ENCODE measurements at places on chromosomes 3 and 15.

- DNase-seq, result no peak
These were observed 310.6 kb downstream of the CACNA2D3 start for GRCh38 chr3:54432975-54433374.

DNA sequence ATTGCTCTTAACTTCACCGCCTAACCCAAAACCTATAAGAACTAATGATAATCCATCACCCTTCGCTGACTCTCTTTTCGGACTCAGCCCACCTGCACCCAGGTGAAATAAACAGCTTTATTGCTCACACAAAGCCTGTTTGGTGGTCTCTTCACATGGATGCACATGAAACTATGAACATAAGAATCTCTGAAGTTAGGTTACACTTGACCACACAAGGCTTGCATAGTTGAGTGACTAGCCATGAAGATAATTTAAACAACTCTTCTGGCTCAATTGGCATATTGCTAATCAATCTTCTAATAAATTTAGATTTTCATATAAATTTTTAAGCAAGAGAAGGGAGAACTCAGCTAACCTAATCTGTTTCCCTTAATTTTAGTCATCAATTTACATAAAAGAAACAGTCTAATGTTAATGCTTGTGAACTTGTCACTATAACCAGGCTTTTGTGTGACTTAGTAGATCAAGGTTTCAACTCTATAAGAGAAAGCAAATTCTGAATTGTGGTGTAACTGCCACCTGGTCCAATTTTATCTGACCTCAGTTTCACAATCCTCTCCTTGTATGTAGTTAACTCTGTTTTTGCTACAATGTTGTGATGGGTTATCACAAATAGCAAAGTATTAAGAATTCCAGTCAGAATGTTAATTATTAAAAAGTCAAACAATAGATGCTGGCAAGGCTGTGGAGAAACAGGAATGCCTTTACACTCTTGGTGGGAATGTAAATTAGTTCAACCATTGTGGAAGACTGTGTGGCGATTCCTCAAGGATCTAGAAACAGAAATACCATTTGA is 82.0 kb downstream of the HHLA2 start:
- DNase-seq, result no peak

DNA sequence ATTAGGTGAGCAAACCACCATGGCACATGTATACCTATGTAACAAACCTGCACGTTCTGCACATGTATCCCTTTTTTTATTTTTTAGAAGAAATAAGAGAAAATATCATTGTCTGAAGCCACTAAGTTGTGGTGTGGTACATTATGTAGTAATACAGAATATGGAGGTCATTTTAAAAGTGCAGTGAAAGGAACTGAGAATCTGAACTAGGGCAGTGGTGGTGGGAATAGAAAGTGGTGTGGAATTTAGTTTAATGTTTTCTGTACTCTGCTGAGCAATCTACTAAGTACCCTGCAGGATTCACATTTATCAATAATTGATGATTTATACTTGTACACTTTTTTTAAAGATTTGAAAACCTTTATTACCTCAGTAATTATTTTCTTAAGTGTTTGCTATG is 283.5 kb downstream of the CHL1 start:
- no peak for DNase-seq

DNA sequence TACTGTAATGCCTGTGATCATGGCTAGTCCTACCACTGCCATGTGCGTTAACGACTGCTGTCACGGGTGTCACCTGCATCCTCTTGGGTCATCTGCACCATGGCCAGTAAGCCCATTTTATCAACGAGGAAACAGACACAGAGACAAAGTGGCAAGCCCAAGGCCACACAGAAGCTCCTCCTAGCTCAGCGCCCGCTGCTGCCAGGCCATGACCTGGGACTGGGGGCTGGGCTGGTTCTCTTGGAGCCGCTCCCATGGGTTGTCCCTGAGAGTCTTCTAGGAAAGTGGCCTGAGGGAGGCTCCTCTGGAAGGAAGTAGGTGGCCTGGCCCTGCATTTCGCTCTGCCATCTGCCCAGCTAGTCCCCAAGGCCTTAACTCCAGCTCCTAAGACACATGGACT is 4.9 kb downstream of the DUSP7 start:
- DNase-seq, result no peak

DNA sequence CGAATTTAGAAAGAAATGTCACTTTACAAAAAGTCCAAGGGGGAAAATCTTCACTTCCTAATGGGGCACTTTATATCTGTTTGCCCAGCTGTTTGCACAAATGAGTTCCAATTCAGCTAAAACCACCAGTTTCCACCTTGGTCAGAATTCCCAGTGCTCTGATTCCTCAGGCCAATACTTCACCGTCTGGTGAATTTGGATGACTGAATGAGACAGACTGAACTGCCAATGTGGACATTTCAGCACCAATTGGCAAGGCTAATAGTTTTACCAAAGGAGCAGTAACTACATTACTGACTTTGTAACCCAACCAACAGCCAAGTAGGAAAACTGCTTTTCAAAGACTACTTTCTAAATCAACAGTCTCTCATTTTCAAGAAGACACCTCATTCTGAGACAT is 51.8 kb downstream of the ABI3BP start:
- no peak for DNase-seq

- DNase-seq, result no peak
These were observed 4.6 kb downstream of the TLE3 start for GRCh38 chr15:70093070-70093469.

DNA sequence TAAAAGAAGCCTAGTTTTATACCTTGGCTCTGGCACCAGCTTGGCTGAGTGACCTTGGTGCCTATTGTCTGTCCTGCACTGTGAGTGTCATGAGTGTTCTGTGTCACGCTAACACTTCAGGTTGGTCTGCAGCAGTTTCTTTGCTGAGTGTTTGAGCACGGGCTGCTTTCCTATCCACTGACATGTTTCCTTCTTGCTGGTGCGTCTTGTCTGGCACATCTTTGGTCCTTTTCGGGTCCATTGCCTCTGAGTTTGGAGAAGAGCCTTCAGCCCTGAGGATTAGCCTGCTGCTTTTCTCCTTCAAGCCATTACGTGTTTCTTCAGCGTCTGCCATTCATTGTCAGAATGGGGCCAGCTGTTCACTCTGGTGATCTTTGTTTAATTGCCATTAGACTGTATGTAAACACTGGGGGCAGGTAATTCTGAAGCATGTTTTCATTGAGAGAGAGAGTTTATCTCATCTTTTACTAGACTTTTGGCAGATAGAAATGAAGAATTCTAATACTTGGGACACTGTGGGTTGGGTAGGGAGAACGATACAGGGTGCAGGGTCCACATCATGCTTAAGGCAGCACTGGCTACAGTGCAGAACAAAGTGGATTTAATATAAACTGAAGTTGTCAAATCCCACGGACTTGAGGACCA is 55.5 kb downstream of the LRRC28 start:
- no peak for DNase-seq

DNA sequence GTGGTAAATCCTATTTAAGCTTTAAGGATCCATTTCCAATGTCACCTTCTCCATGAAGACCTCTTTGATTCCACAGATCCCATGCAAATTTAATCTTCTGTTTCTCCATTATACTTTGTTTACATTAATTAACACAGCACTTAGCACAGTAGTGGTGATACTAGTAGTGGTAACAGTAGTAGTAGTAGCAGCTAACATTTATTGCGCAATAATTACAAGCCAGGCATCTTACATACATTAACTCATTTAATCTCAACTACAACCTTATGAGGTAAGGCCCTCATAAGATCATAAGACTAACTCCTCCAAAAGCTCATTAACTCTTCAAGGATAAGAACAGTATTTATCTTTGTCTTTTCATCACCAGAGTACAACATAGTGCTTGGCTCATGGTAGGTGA is 54.8 kb upstream of the FSIP1 start:
- no peak for DNase-seq

DNA sequence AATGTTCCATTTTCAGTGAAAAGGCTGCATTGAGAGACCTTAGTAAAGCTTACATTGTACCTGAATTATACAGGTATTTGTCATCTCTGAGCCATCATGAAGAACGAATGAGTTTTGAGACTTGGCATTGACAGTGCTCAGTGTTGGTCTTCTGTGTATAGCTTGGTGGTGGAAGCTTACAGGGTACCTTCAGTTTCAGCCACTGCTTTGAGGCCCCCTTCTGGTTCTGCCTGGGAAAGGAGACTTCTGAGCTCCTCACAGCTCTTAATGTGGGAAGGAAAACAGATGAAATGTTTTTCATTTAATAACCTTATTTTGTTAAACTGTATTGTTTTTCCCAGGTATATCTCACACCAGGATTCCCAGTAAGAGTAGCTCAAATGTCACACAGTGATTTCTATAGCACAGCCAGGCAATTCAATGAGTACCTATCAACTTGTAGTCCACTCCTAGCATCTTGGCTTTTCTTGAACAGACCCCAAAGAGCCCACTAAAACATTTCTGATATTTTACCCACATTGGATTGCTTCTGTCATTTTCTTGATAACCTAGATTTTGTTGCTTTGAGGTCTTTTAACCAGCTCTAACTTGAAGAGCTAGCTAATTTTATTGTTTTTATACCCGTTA is 5.6 kb downstream of the SERPINI1 start:
- peak; percentile 28 for DNase-seq

DNA sequence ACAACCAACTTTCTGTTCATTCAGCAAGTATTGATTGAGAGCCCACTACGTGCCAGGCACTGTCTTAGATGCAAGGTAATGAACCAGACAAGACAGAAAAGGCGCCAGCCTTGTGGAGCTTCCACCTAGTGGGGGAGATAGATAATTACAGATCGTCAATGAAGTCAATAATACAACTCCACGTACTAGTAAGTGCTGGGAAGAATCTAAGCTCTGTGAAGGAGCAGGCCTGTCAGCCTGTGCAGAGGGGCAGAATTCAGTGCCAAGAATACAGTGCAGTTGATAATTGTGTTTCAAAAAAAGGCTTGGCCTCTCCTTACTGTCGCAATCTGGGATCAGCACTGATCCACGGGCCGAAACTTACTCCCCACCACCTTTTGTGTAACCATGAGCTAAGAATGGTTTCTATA is 186.3 kb downstream of the FEZF2 start:
- peak; percentile 37 for DNase-seq

- peak; percentile 87 for DNase-seq
These were observed 139.5 kb downstream of the ADAMTS9 start for GRCh38 chr3:64548200-64548889.

DNA sequence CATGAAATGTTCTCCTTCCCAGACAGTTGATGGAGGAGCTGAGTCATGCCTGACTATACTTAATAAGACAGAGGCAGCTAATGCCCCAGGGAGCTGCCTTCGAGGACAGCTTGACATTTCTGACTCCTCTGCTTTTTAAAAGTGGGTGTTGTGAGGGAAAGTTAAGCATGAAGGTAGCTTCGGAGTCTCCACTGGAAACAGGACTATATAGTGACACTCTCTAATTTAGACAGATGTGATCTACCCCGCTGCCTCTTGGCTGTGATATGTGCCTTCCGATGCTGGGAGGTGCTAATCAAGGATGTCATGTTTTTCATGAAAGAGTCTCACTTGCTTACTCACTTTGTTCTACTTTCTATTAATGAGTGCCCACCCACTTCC is 72.7 kb downstream of the IL1RAP start:
- DNase-seq, result peak; percentile 35

DNA sequence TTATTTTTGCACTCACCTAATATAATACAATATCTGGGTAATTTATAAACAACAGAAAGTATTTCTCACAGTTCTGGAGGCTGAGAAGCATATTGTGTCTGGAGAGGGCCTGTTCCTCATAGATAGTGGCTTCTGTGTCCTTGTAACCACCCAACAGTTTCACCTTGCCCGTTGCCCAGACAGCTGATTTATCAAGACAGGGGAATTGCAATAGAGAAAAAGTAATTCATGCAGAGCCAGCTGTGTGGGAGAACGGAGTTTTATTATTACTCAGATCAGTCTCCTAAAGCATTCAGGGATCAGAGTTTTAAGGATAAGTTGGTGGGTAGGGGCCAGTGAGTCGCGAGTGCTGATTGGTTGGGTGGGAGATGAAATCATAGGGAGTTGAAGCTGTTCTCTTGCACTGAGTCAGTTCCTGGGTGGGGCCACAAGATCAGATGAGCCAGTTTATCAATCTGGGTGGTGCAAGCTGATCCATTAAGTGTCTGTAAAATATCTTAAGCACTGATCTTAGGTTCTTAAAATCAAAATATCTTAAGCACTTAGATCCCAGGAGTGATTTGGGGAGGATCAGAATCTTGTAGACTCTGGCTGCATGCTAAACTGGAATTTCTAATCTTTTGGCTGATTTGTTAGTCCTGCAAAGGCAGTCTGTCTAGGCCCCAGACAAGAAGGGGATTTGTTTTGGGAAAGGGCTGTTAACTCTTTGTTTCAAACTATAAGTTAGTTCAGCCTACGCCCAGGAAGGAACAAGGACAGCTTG is 33.9 kb upstream of the C15orf39 start:
- DNase-seq, result peak; percentile 85

GRCh38 chr3:192906940-192907339 is 10.7 kb downstream of the MB21D2 start:
- DNase-seq, result no peak

- no peak for DNase-seq
These were observed 63.3 kb downstream of the MYO1E start for GRCh38 chr15:59309405-59309804.

DNA sequence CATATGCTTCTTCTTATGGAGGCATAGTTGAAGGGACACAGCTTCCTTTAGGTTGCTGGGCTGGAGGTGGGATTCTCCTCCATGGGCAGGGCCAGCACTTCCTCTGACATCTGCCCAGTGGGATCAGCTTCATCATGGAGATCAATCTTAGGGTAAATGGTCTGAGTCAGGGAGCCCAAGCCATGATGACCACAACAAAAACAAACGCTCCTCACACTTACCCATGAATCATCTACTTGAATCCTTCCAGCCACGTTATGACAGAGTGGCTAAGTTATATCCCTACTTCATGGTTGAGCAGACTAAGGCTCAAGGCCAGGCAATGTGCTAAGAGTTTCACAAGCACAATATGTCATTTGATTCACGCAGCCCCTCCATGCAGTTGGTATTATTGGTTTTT is 87.2 kb upstream of the NMNAT3 start:
- DNase-seq, result peak; percentile 83

DNA sequence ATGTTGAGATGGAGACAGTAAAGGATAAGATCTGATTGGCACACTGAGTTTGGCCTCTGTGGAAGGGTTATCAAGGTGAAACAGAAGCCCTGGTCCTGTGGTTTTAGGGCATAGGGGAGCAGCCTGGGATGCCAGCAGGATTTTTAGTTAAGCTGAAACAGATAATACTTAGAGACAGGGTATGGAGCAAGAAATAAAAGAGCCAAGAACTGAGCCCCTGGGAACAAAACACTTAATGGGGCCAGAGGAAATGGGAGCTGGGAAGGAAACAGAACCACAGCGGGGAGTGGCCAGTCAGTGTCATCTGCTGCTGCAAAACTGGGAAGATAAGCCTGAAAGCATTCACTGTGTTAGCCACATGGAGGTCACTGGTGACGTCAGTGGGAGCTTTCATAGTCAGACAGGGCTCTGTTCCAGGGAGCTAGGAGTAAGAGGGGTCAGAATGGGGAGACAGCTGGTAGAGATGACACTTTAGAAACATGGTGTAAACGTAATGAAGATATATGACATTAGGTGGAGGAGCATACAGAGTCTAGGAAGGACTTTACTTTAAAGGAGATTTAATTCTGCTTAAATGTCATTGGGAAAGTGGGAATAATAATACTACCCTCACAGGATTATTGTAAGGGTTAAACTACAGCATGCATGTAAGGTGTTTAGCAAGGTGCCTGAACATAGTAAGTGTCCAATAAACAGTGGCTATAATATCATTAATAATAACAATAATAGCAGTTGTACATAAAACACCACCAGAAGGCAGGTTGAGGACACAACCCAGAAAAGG is 172.7 kb upstream of the CTNNB1 start:
- DNase-seq, result peak; percentile 42

GRCh38 chr3:179551349-179552105 is 11.2 kb upstream of the ACTL6A start:
- no peak for DNase-seq
